ENCODE measurements at places on chromosomes 5 and 9.

DNA sequence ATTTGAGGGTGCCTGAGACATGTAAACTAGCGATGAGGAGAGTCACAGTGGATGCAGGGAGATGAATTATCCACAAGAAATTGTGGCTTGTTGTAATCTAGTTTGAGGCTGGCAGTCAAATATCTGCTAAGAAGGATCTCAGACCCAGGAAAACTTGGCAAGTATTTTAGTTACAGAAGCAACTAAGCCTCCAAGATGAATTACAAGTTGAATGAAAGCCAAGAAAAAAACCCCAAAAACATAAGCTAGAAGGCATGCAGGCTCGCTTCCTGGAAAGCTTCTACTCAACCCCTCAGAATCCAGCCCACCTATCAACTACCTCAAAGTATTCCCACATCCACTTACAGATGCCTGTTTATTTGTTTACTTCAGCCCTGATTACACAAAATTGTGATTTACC lies 696.9 kb downstream of the MAT2B start:
- DNase-seq, result no peak

GRCh38 chr5:177314376-177315342 lies 3.0 kb upstream of the MXD3 start:
- DNase-seq, result no peak

DNA sequence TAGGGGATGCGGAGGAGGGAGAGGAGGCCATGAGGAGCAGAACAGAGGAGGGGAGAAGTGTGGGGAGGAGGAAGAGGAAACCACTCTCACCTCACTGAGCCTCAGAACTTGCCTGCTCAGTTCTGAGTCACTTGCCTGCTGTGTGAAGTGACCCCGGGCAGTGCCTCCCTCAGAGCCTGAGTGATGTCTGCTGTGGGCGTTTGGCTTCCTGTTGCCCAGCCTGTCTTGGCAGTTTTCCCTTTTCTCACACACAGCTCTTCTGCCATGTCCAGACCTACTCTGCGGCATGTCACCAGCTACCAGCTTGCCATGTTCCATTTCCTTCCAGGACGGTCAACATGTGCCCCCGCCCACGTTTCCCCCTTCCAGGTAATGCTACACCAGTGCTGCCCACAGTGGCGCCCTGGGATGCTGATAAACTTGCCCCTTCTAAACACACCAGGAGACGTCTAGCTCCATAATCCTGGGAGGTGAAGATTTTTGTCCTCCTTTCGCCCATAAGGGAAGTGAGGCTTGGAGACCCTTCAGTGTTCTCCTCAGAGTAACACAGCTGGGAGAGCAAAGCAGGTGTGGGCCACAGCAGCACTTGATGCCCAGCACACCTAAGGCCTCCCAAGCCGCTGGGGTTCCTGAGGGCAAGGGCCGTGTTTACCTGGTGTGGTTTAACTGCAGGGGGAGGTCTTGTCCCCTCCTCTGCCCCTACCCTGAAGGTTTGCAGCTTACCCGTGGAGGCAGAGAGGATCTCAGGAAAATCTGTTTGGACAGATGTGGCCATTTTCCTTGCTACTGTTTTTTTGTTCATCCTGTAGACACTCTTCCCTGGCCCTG lies 63.8 kb upstream of the RNF130 start:
- peak; percentile 78 for DNase-seq

GRCh38 chr5:65776441-65777141 lies 54.6 kb downstream of the NLN start:
- no peak for DNase-seq

DNA sequence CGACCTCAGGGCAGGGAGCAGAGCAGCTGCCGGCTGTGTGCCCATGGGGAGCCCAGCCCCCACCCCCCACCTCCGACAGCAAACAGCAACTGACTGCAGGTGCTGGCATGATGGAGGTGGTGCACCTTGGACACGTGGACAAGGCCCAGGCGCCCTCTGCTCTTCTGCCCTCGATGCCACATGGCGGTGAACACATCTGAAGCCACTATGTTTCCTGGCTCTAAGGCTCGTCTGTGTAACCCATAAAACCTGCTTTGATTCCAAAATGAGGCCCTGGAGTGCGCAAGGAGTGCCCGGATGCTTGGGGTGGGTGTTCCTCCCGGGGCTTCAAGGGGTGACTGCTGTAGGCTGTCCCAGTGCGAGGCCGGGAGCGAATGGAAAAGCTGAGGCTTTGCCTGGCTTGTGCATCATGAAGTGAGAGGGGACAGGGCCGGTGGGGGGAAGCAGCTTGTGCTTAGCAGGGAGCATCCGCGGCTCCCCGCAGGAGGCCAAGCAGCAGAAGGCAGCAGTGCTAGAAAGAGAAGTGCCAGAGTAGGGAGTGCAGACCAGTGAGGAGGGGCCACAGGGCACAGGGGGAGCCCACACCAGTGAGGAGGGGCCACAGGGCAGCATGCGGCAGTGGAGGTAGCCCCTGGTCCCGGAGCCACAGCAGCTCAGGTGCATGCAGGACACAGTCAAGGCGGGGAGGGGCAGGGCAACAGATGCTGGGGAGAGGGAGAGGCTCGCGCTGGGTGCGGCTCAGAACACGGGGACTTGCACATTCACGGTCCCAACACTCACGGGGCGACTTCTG lies 30.0 kb downstream of the NKD2 start:
- DNase-seq, result no peak

- no peak for DNase-seq
Measured at GRCh38 chr5:92969191-92969780, 611.7 kb downstream of the NR2F1-AS1 start.

GRCh38 chr9:117706421-117707116 lies 2.4 kb downstream of the TLR4 start:
- DNase-seq, result no peak

DNA sequence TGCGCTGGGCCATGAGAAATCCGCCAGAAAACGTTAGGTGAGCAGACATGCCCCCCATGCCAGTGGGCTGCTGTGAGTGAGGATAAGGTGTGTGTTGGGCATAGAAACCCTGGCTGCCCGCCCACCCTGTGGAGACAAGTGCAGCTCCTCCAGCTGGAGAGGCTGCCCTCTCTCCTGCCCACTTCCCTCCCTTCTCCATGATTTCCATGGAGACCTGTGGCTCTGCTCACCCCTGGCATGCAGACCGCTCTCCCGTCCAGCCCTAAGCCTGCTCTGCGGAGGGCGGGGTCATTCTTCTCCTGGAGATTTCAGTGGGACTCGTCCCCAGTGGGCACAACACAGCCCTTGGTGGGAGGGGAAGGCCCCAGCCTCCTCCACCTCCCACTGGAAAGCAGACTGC lies 133.0 kb upstream of the FAM120A start:
- DNase-seq, result no peak

DNA sequence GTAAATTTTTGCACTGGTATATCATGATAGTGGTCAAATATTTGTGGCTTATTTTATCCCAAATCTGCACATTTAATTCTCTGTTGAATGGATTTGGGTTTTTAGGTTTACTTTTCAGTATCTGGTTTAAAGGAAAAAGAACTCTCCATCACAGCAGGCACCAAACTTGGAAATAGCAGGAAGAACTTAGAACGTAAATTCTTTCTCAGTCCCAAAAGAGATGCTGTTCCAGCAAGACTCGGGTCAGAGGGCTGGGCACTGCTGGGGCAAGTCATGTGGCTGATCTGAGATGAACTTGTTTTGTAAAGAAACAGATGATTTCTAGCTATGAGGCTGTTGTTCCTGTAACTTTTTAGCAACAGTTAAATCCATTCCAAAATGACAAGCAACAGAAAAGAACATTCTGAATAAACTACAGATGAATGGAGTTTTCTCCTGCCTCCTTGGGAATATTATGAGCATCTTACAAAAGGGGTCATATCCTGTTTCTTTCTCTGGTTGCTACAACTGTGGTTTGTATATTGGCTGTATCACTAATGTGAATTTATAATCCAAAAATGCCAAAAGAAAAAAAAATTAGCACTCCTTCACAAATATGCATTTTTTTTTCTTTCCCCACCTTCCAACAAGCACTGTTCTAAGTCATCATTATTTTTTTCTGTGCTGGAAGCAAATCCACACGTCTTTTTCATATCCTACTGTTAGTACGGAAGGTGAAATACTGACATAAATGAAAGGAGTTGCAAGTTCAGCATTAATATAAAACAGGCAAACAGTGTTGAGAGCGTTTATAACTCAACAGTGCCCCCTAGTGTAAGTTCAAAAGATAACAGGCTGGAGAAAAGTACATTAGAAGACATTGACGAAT lies 31.1 kb downstream of the OR2K2 start:
- DNase-seq, result peak; percentile 22

GRCh38 chr5:78801413-78801812 lies 152.8 kb upstream of the LHFPL2 start:
- no peak for DNase-seq

- peak; percentile 31 for DNase-seq
Measured at GRCh38 chr9:98708933-98709911, at the start of gene GABBR2. TSS of gene GABBR2 (minus strand) at chr9:98708935. CDS start at chr9:98708737, 198 bp downstream.

GRCh38 chr5:141149812-141150211 lies at the start of gene PCDHB6:
TSS of gene PCDHB6 (plus strand) at chr5:141150057. CDS start at chr5:141150258, 201 bp downstream.
- peak; percentile 54 for DNase-seq

GRCh38 chr5:6576861-6577501 lies 55.9 kb downstream of the NSUN2 start:
- peak; percentile 77 for DNase-seq

- DNase-seq, result no peak
Measured at GRCh38 chr9:112029921-112030444, 133.4 kb downstream of the UGCG start.

DNA sequence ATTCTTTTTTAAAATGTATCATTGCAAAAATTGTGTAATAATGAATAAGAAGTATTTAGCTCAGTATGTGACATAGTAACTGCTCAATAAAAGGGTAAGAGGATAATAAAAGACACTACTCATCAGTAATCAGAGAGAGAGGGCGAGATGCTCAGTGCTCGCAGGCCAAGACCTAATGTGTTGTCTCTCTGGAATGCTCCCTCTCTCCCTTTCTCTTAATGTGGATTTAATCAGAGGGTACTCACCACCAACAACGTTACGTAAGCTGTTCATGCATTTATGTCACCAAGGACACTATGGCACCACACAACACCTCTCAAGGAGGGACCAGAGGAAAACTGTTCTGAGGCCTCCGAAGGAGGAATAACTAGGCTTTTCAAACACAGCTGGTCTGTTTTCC lies 42.5 kb downstream of the WHRN start:
- no peak for DNase-seq

- DNase-seq, result no peak
Measured at GRCh38 chr9:35842795-35843194, 13.8 kb downstream of the TMEM8B start.

DNA sequence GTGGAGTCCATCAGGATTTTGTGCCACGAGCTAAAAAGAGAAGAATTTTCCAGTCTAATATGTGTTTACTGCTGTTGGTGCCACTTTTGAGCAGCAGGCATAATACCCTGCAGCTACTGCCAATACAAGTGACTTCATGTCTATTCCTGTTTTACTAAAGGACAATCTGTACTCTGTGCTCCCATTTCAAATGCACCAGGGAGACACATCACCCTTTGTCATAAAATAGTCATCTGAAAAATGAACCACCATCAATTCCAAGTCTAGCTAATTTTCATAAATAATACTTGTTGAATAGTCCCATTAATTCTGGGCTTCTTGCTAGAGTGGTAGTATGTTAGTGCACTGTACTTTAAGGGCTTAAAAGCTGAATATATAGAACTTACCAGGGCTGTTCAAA lies 8.9 kb upstream of the PKD2L2 start:
- no peak for DNase-seq

DNA sequence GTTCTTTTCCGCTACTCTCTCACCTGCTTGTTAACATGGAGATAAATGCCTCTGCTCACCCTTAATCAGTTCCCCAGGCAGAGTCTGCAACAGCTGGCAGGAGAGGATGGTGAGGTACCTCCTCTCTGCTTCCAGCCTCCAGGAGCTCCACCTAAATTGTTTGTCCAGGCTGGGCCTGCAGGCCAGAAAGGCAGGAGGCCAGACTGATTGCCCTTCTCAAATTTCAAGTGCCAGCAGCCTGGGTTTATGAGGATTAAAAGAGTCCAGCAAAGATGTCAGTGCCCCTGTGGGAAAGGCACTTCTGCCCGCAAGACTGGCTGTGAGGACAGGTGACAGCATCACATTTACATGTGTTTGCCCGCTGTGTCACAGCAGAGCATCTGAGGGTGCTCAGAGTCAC lies 19.8 kb downstream of the CORO2A start:
- no peak for DNase-seq

- DNase-seq, result no peak
Measured at GRCh38 chr5:74042559-74042958, 416.6 kb downstream of the ARHGEF28 start.

DNA sequence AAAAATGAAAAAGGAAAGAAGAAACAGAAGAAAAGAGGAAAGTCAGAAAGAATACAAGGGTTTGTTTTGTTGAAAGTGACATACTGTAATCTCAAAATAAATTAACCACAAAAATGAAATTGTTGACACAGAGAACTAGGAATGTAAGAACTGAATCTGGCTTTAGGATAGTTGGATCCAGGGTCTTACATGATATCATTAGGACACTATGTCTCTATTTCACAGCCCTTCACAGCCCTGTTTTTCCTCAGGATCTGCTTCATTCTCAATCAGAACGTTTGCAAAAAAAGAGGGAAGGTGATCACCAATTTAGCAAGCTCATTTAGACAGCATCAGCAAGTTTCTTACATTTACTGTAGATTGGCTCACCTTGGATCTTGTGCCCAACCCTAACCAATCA lies 188.5 kb upstream of the NREP start:
- no peak for DNase-seq

DNA sequence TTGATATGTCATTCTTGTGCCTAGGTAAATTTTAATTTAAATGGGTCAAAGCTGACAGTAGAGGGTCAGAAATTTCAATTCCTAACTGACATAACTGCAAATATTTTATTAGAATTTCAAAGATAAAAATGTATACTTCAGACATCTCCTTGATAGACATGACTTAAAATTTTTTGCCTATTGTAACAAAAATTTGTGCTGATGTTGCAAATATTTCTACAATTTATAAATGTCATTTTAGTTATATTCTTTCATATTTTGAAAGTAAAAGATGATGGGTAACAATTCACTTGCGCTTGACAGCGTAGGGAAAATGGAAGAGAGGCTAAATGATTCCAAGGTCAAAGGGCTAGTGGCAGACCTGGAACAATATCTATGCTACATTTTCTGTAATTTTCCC lies 220.3 kb upstream of the ST8SIA4 start:
- no peak for DNase-seq

DNA sequence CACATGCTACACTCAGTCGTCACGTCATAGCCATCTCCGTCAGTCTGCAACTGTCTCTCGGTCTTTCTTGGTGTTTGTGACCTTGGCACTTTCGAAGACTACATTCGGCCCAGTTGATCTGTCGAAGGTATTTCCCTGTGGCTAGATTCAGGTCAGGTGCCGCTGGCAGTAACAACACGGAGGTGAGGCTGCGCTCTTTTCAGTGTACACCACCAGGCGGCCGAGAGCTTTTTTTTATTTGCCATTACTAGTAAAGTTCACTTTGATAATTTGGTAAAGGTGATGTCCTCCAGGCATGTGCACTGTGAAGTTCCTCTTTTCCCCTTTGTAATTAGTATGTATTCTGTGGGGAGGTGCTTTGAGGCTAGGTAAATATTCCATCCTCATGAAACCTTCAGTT lies 49.7 kb downstream of the RNF130 start:
- no peak for DNase-seq

- DNase-seq, result no peak
Measured at GRCh38 chr5:163915481-163915961, 410.1 kb downstream of the MAT2B start.
